ENCODE measurements at places on chromosomes 16 and 17. TPM values are rescaled to one million over a fixed set of nuclear protein-coding genes. Genes with fewer than 3 reads are reported as not detected.

The KRT40 gene
- total RNA-seq, result not detected

The IGF2BP1 gene
- not detected for total RNA-seq

DNA sequence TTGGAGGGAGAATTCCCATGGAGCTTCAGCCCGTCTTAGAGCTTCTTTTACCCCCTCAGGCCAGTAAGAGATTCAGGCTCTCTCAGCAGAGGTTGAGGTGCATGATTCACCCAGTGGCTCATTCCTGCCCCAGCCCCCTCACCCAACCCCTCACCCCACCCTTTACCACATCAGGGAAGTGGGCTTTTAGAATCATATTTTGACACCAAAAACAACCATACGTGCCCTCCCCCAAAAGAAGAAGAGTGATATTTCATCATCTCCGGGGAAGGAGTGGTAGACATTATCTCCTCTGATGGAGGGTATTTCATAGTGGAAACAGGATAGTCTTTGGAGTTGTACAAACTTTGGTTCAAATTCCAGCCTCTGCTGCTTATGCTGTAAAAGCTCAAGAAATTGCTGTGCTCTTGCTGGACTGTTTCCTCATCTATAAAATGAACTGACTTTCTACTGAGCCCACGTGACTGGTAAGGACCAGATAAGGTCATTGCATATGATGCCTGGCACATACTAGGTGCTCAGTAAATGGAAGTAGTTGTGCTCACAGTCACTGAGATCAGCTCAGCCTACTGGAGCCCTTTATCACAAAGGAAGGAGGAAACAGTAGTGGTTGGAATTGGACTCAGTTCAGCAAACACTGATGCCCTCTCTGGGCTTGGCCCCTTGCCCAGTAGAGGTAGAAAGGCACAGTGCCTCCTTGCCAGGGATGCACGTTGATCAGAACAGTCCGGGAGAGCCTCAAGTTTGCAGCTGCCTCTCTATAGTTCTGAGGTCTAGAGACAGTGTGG, 18.3 kb upstream of the CCL5 start:
- no peaks in the 10 kb centered on the region for H3K4me1 ChIP-seq
- no peak for DNase-seq
- H3K36me3 ChIP-seq, result no peaks in the 10 kb centered on the region

DNA sequence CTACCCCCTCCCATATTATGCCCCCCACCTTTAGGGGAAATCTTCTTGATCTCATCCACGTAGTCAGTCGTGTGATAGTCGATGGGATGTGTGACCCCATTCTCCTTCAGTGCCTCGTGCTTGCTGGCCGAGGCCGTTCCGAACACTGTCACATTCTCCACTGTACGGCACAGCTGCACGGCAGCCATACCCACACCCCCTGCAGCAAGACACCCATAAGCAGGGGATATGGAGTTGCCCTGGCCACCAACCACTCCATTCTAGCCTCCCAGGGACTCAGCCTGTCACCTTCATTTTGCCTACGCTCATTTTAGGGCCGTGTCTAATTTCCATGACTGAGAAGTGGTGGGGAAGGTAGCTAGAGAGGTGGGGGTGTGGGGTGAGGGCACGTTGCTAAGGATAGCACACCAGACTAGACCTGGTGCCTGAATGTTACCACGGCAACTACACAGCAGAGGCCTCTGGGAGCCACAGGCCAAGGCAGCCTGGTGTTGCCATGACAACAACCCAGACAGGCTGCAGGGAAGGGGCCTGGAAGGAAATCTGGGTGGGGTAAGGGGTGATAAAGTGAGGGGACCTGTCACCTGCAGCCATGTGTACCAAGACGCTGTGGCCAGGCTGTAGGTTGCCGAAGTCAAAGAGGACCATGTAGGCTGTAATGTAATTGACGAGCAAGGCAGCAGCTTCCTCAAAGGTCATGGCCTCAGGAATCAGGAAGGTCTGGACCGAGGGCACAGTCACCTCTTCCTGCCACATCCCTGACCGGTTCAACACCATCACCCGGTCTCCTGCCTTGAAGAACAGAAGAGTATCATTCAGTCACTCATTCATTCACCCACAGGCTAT, 4.0 kb downstream of the VAT1 start:
- no peak overlapping the region for H3K4me3 ChIP-seq
- peaks cover 11% of the 10 kb centered on the region for H3K36me3 ChIP-seq
- no peak for DNase-seq
- H3K4me1 ChIP-seq, result peaks cover 77% of the 10 kb centered on the region
- no peaks in the 10 kb centered on the region for H3K27me3 ChIP-seq

GRCh38 chr17:77068915-77069314, 71.9 kb upstream of the SEC14L1 start:
- H3K27ac ChIP-seq, result no peak overlapping the region
- no peak overlapping the region for H3K4me3 ChIP-seq
- no peaks in the 10 kb centered on the region for H3K36me3 ChIP-seq
- no peaks in the 10 kb centered on the region for H3K27me3 ChIP-seq
- no peaks in the 10 kb centered on the region for H3K4me1 ChIP-seq
- no peak for DNase-seq

DNA sequence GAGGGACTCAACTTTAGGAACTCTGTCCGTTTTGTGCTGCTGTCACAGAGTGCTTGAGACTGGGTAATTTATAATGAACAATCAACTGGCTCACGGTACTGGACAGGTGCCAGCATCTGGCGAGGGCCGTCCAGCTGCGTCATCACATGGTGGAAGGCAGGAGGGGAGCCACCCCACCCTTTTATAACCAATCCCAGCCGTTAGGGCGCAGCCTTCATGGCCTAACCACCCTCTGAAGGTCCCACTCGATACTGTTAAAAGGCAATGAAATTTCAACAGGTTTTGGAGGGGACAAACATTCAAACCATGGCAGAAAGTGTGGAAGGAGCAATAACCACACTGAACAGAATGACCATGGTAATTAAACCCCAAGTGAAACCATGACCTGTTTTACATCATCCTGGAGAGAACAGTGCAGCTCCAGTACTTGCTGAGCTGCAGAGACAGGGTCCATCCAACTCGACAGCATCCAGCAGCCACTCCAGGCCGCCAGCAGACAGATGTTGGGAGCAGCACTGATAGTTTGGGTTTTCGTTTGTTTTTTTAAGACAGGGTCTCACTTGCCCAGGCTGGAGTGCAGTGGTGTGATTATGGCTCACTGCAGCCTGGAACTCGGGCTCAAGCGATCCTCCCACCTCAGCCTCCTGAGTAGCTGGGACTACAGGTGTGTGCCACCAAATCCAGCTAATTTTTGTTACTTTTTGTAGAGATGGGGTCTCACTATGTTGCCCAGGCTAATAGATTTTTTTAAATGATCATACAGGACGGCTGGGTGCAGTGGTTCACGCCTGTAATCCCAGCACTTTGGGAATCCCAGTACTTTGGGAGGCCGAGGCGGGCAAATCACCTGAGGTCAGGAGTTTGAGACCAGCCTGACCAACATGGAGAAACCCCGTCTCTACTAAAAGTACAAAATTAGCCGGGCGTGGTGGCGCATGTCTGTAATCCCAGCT, 11.0 kb downstream of the CHMP6 start:
- DNase-seq, result peak; percentile 39
- H3K4me3 ChIP-seq, result no peak overlapping the region
- no peaks in the 10 kb centered on the region for H3K27me3 ChIP-seq
- peaks cover 9% of the 10 kb centered on the region for H3K4me1 ChIP-seq
- peaks cover 25% of the 10 kb centered on the region for H3K36me3 ChIP-seq

GRCh38 chr16:138049-138417, 440 bp downstream of the NPRL3 start:
- peak overlapping the region; percentile 58 for H3K4me3 ChIP-seq
- no peaks in the 10 kb centered on the region for H3K36me3 ChIP-seq
- H3K4me1 ChIP-seq, result peaks cover 16% of the 10 kb centered on the region

GRCh38 chr17:20092261-20092867, 83.2 kb downstream of the SPECC1 start:
- H3K4me1 ChIP-seq, result no peaks in the 10 kb centered on the region
- DNase-seq, result no peak
- H3K27ac ChIP-seq, result peak overlapping the region; percentile 35
- H3K4me3 ChIP-seq, result no peak overlapping the region
- no peaks in the 10 kb centered on the region for H3K36me3 ChIP-seq
- H3K27me3 ChIP-seq, result no peaks in the 10 kb centered on the region

- no peak overlapping the region for H3K4me3 ChIP-seq
- H3K4me1 ChIP-seq, result peaks cover 100% of the 10 kb centered on the region
These were observed 9.1 kb downstream of the DEXI start for GRCh38 chr16:10932959-10933710.

- peaks cover 4% of the 10 kb centered on the region for H3K4me1 ChIP-seq
- H3K27me3 ChIP-seq, result peaks cover 4% of the 10 kb centered on the region
- DNase-seq, result no peak
These were observed 97.0 kb downstream of the CYLD start for GRCh38 chr16:50838885-50839284.

The CBX8 gene
- 2.3 TPM for total RNA-seq

DNA sequence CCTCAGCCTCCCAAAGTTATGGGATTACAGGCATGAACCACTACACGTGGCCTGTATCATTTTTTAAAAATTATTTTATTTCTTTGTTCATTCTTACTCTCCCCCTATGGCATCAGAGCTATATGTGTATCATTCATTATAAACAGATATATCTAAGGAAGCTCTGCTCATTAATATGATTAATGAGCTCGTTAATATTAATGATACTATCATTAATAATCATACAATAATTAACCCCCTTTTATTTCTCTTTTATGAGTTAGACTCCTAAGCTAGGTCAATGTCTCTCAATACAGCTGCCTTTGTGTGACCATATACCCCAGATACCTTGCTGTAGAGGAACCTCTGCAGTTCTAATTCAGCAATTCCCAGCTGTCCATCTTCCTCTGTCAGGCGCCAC, 4.5 kb upstream of the RSKR start:
- H3K27me3 ChIP-seq, result no peaks in the 10 kb centered on the region
- H3K27ac ChIP-seq, result no peak overlapping the region
- DNase-seq, result no peak
- H3K36me3 ChIP-seq, result peaks cover 100% of the 10 kb centered on the region
- no peak overlapping the region for H3K4me3 ChIP-seq
